ENCODE measurements at places on chromosomes 4 and X.

DNA sequence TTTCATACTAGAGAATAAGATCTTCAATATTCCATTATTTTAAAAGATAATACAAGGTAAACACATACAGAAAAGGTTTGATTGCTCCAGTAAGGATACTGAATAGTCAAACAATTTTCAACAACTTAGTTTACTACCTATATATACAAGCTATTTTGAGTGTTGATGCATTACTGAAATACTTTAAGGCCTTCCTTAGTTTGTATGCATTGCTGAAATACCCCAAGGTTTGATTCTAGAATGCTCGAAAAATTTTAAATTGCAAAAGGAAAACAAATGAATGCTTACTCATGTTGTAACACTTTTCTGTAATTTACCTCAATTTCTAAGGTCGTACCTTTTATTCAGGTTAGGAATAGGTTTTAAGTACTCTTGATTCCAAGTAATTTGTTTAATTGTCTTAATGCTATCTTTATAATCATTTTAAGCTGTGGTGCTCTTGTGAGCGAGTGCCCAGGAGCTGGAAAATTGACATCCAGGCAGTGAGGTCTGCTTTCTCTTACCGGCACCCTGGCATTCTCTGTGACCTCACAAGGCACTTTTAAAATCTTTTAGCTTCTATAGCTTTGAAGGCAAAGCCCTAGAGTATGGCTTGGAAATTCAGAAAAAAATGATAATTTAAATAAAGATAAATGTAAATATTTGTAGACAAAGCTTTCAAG lies 114.0 kb downstream of the BMPR1B start:
- no peak for DNase-seq

DNA sequence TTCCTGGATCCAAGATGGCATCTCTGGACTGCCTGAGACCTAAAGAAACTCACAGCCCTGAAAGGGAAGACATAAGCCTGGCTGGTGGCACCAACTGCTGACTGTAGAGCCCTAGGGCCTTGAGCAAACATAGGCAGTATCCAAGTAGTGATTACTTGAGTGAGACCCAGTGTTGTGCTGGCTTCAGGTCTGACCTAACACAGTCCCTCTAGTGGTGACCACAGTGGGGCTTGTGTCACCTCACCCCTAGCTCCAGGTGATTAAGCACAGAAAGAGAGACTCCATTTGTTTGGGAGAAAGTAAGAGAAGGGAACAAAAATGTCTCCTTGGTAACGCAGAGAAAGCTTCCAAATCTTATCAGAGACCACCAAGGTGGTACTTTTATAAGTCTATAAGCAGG lies 496.3 kb upstream of the HTR2C start:
- no peak for DNase-seq

- DNase-seq: no peak
Measured at GRCh38 chrX:12700745-12701144, 90.5 kb upstream of the PRPS2 start.

DNA sequence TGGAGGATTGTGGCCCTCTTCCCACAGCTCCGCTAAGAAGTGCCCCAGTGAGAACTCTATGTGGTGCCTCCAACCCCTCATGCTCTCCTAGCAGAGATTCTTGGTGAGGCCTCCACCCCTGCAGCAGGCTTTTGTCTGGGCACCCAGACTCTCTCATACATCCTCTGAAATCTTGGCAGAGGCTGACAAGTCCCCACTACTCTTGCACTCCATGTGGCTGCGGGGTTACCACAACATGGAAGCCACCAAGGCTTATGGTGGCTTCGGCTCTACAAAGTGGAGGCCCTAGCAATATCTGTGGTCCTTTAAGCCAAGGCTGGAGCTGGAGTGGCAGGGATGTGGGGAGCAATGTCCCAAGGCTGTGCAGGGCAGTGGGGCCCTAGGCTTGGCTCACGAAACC lies 255.2 kb downstream of the COX7B2 start:
- DNase-seq: no peak

- no peak for DNase-seq
Measured at GRCh38 chr4:72031868-72032608, at the start of gene NPFFR2. NPFFR2 (plus strand) TSS chr4:72032000; CDS start chr4:72128592, 96,592 bp downstream.

DNA sequence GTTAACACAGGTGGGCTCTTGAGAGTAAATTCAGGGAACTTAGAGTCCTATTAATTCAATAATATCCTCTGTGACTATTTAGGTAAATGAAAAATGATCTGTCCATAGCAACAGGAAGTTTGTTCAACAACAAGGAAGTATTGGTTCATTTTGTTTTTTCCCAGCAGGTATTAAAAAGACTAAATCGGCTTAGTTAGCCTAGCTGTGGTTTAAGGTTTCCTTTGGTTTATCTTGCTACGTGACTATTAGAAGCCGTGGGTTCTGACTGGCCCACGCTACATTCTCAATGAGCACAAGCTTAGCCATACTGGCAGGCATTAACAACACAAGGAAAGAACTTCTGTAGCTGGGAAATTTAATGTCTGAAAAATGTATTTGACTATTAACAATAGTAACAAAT lies 168.8 kb upstream of the HS3ST1 start:
- DNase-seq: no peak

- DNase-seq: no peak
Measured at GRCh38 chr4:78544678-78545077, 6.9 kb upstream of the ANXA3 start.

GRCh38 chrX:9091258-9091657 lies 57.3 kb upstream of the FAM9B start:
- no peak for DNase-seq

- DNase-seq: no peak
Measured at GRCh38 chr4:83315341-83315870, 19.2 kb downstream of the HPSE start.

- DNase-seq: no peak
Measured at GRCh38 chrX:118497180-118497818, 1.7 kb downstream of the DOCK11 start.

DNA sequence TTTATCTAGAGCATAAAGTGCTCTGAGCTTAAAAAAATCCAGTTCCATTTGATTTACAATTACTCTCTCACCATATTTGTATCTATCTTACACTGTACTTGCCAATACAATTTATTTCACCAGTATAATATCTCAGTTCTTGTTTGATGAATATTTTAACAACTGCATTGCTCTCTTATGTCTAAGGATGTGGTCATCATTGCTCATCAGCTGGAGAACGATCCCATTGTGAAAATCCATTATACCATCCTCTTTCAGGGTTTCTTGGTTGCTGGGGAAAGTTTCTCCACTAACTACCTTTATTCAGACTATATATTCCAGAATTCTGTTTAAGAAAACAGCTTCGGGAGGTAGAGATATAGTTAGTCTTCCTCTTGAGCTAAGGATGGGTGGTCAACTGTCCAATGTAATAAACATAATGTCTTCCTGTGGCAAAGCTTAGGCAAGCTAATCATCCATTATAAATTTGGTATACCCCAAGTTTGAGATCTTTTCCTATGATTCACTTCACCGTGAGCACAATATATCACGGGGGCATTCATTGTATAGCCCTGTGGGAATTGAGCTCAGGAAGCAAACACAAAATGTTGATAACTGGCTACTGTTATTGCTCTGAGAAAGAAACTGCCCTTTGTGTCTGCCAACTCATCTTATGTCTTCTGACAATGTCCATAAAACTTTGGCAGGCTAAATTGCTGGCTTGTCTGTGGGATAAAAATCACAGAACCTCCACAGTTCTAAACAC lies 2361.9 kb downstream of the ARAP2 start:
- DNase-seq: no peak

- DNase-seq: no peak
Measured at GRCh38 chr4:58360354-58361133, 1250.4 kb upstream of the IGFBP7 start.

DNA sequence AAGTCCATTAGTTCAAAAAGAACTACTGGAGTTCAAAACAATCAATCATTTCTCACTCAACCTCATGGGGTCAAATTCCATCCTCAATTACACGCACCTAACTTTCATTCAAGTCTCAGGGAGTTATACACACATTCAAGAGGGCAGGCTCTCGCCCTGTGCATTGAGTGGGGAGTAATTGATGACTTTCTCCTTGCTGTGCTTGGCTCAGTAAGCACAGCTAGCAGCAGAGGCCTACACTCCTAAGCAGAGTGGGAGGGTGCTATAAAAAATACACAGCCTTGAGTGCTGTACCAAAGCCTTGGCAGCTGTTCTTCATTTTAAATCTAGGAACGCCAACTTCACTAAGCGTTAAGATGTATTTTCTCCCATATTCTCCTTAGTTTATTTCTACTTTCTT lies 958.3 kb upstream of the ADGRL3 start:
- DNase-seq: no peak

DNA sequence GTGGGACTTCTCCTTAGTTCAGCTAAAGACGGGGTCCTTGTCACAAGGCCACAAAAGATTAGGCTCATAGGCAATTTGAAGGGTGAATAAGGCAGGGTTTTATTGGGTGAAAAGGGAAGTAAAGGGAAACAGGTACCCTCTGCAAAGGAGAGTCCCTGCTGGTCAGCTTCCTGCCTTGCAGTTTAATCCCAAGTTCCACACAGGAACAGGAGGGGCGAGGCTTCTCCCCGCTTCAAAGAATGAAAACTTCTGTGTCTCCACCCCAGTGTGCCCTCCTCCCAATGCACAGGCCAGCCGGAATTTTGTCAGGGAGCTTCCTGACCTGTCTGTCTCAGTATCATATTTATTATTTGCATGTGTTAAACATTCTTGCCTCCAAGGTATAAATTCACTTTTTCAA lies 37.1 kb downstream of the ITM2A start:
- no peak for DNase-seq

GRCh38 chrX:79084923-79085322 lies 59.6 kb upstream of the GPR174 start:
- DNase-seq: no peak

DNA sequence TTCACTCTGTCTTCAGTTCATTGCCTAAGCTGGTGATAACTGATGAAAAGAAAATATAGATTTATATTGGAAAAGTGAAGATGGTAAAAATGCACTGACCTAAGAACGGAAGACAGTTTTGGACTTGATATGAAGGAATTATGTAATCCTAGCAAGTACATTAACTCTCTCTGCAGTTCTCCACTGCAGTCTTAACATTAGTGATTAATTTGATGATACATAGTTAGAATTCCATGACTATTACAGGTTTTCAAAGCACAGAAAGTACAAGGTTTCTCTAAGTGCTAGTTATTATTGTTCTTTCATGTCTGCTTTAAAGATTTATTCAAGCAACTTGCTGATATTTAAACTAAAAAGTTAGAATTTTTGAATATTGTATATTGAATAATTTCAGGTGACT lies 1591.7 kb upstream of the ADGRL3 start:
- DNase-seq: no peak

Data from stimulated activated CD4-positive, alpha-beta T cell treated with anti-CD3 and anti-CD28 coated beads, Interleukin-4, amount 100 ng/mL, for 4 hours (primary cell).